ENCODE measurements at places on chromosomes 2 and 18.

- no peak for DNase-seq
These were observed 50.9 kb downstream of the ADCYAP1 start for GRCh38 chr18:955384-956066.

DNA sequence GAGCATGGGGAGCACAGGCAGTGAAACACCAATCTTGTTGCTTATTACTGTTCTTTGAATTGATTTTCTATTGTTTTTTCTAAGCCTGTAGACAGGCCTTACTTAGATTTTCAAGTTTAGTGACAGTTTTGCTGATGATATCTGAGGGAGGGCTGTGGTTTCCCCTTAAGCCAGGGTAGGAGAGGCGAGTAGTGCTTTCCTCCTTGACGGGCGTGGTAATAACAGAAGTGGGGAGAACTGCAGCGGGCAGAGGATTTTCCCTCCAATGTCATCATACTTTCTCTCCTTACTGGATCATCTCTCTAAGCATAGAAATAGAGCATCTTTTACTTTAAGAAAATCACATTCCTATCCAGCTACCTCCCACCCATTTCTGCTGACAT lies 314.4 kb downstream of the ALK start:
- no peak for DNase-seq

DNA sequence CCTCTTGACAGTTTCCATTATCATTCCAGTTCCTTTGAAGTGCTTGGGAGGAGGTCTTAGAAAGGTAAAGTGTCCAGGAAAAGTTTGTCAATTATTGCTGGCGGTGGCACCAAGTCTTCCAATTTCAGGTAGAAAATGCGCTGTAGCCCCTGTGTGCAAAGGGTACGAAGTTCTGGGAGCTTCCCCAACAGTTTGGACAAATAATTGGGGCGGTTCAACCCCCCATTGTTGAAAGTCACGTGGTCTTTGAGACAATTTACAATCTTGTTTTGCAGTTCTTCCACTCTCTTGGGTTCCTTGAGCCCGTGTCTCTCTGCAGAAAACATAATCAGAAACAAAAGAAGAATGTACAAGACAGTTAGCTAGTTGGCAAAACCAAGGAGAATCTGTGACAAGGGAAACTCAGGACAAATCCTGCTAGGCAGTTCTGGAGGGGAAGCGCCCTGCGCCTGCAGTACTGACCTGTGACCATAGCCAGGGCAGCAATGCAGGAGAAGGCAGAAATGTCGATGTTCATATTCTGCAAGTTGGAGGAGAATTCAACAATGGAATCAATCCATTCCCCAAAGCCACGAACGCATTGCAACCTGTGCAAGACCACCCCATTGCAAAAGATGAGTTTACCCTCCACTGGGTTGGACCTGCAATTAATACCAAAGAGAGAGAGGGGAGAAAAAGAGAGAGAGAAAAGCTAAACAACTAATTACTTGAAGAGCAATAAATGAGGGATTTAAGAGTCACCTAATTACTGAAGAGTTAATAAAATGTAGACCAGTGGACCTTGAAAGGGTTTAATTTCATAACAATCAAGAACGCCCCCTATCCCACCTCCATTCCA lies 6.6 kb downstream of the NR4A2 start:
- DNase-seq: no peak

DNA sequence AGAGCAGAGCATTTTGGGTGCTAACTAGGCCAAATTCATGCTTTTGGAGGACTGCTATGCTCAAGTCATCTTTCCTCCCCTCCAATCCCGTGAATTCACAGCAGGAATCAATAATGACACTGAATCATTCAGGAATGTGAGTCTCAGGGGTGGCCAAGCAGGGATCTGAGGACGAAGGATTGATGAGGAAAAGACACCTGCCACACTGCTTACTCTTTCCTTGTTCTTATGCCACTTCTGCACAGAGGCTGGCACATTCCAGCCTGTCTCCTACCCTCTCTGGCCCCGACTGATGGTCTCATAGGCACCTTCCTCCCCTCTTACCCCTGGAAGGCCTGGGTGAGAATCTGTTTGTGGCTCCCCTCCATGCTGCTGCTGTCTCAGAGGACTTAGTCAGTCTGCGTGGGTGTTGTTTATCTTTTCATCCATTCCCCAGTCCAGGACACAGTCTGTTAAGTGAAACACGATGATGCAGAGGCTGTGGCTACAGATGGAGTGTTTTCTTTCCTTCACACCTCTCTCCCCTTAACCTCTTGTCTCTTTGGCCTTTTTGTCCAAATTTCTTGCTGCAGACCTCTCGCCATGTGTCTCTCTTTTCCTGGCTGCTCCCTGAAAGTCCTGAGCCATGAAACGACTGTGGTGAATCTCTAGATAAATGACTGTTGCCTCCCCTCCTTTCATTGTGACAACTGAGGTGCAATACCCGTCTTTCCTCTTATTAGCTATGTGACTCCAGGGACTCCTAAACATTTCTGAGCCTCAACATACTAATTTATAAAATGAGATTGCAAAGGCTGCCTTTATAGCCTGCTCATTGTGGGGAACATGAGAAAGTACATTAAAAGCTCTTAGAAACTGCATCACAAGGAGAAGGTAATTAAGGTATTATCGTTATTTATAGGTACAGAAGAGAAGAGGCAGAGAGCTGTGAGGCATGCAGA lies 86.9 kb downstream of the RDH14 start:
- peak; percentile 89 for DNase-seq

DNA sequence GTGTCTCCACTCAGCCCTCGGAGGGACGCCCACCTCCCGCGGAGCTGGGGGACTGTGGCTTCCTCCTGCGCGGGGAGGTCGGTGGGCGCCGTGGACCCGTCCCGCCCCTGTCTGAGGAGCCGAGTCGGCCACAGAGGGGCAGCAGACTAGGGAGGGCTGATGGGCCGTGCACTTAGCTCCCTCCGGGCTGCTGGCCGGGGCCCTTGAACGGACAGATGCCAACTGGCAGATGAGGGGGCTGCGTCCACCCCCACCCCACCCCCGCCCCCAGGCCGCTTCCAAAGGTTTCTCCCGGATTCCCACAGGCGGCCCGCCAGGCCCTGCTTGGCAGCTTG lies 10.4 kb upstream of the UBE2F start:
- no peak for DNase-seq

DNA sequence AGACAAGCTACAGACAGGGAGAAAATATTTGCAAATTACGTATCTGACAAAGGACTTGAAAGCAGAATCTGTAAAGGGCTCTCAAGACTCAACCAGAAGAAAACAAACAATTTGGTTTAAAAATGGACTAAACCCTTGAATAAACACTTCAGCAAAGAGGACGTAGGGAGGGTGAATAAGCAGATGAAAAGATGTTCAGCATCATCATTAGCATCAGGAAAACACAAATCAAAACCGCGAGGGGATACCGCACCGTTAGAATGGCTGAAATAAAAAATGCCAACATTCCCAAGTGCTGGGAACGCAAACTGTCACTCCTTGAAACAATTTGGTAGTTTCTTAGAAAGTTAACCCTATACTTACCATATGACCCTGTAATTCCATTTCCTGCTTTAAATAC lies 136.7 kb downstream of the MBP start:
- no peak for DNase-seq

DNA sequence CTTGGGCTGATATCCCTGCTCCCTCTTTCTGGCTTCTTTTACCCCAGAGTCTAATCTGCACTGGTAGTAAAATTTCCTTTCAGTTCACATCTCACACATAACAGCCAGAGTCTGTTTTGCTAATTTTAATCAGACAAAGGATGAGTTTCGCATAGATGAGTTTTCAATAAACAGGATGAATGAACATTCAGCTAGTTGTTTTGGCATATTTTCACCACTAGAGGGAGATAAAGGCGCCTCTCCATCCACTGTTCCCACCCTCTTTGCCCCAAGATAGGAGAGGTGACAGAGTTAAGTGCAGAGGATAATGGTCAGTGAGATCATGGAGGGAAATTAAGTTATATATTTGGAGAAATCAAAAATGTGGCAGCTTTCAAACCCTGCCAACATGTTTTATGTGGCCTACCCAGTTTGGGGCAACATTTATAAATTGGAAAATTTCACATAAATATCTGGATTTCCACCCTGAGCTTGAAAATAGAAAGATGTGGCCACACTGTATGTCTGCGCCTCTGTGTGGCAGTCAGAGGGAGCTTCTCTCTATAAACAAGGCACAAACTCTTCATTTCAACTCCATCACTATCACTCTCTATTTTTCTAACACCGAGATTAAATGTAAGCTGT lies 48.5 kb upstream of the DTNA start:
- DNase-seq: peak; percentile 58

DNA sequence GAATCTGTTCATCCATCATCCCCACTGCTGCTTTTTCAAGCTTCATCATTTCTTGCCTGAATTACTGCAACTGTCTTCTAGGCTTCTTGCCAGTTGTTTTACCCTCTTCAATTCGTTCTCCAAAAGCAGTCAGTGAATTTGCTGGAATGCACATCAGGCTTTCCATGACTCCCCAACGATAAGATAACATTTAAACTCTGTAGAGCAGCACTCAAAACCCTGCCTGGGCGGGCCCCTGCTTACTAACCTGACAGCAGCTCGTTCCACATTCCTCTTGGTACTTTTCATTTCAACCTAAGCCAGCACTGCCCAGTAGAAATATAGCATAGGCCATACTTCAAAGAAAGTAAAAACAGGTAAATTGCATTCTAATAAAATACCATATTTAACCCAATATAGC lies 342.9 kb downstream of the SUCLG1 start:
- no peak for DNase-seq

DNA sequence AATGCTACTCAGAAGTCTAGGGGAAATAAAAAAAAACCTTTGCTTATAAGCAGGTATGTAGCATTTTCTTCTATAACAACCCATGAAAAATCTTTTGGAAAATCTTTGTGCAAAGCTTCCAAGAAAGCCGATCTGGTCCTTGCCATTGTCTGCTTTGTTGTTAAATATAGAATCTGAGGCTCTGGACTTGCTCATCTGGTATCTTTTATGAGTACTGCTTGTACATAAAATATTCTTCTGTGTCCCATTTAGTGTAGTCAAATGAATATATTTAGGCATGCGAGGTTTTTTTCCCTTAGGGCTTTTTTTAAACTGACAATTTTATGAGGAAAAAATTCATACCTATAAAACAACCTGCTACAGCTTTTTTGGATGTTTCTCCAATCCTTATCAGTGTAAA lies 45.0 kb upstream of the RMND5A start:
- no peak for DNase-seq

DNA sequence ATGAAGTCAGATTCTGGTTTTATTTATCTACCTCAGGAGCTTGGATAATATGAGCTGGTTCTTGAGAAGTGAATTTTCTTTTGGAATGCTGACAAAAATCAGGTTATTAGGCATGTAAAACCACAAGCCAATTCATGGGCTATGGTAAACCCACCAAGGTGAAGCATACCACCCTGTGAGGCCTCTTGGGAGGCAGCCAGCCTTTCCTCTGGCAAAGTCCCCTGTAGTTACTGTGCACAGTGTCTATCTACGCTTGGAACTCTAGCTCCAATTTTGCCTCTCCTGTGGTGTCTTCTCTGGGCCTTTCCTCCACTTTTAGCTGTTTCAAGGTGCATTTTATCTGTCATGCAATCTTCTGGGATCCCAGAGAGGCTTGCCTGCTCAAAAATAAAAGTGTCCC lies 242.7 kb upstream of the ZSWIM2 start:
- DNase-seq: no peak

DNA sequence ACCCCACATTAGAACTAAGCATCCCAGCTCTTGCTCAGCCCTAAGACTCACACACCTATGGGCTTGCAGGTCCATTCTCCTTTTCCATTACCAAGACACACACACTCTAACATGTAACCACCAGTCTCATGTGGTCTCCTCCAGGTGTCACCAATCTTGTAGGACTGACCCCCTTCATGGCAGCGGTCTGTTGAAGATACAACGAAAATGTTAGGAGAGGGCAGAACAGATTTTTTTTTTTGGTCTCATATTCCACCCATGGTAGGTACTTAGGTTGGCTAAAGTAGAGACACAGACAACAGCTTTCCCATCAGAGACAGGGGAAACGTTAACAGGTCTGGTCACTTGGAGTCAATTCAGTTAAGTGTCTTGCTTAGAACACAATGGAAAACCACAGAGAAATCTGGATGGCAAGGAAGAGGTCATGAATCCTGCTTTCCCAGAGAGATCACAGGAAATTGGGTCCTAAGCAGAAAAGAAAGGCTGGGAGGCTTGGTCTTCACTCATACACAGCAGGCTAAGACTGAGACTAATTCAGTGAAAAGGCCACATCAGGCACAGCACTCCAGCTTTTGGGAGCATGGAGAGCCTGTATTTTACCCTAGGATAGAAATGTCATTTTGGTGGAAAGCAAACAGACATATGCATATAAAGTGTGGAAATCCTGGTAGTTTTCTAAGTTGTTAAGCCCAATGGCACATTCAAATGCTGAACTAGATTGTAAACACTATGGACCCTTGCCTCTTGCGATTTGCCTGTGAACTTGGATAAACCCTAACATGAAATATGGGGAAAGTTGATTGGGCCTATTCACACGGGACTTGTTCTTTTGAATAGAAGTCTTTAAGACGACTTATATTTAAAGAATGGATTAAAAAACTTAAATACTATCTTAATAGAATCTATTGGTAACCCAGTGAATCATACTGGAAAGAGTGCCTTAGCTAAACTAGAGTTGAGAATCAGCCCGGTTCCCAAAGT lies 3.8 kb downstream of the FN1 start:
- peak; percentile 42 for DNase-seq

DNA sequence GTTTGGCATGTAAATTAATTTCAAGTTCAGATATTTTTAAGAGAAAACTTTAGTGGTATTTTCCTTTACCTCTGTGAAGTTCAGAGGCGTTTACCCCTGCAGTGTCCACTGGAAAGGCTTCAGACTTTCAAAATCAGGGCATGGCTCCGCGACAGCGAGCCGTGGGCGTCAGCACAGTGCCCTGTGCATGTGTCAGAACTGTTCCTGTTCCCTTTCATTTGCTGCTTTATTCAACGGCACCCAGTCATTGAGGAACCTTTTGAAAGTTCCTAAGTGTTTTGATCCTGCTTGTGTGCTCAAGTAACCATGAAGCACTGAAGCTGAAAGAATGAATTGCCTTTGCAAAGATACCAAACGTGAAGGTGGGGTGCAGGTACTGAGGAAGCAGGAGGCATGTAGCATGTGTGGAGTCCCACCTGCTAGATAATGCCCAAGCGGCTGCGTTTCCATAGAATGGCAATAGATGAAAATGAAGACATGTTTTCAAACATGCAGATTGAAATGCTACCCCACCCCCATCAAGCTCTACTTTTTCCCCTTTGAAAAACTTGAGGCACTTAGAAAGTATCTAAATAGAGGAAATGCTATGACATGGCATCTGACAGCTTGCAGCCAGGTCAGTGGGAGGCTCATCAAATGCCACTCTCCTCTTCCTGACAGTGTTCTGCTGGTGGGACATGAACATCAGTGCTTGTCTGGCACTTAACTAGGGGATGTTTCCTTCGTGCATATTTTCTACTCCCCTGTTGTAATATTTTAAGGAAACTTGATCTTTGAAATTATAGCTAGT lies 148.6 kb downstream of the ZNF236 start:
- no peak for DNase-seq

Data from fibroblast of skin of right biceps (primary cell).